ENCODE measurements at places on chromosomes 1 and 21. TPM values are rescaled to one million over a fixed set of nuclear protein-coding genes. Genes with fewer than 3 reads are reported as not detected.

DNA sequence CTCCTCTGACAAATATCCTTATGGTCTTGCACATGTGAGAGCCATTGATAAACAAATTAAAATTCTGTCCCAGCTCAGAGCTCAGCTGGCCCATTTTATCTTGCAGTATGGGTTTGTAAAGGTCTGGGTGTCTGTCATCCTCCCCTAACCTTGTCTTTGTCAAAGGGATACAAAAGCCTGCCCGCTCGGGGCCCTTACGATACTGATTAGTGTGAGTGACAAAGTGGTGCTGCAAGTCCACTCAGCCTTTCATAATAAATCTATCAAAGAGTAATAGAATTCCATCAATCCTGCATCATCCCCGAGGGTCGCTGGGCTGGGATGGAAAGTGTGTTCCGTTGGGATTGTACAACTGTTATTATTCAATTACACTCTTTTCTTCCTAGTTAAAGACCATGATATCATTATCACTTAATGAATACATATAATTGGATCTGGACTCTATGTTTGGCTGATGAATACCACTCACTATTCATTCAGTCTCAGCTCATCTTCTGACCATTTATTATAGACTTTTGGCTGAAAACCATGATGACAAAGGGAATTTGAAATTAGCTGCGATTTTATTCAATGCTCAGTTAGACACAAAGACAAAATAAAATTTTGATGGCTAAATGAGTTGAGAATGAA is 122.5 kb upstream of the FOXD3 start:
- no peak for DNase-seq

- DNase-seq = no peak
Measured at GRCh38 chr1:51421964-51422363, 91.6 kb upstream of the TTC39A start.

SH3BGR gene
- 1.6 TPM for polyA plus RNA-seq

DNA sequence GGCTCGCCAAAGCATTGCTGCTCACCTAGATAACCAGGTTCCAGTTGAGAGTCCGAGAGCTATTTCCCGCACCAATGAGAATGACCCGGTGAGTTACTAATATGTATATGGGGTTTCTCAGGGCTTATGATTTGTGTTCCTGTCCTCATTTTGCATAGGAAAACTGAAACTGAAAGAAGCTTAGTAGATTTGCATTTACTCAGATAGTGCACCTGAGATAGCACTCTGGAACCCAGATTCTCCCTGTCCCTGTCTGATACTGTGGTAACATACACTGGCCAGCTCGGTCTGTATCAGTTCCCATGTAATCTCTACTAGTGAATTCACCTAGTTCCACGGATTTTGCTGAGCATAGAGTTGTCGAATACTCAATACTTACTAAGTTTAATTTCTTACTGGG is 28.1 kb downstream of the DAP3 start:
- DNase-seq = no peak

OR11L1 gene
- polyA plus RNA-seq = not detected

CHAF1B gene
- polyA plus RNA-seq = 2.4 TPM

DDAH1 gene
- not detected for polyA plus RNA-seq

- no peak for DNase-seq
Measured at GRCh38 chr1:94207695-94208094, 29.7 kb downstream of the ARHGAP29 start.

GRCh38 chr1:246532519-246532918 is 25.4 kb upstream of the SMYD3 start:
- DNase-seq = no peak

GRCh38 chr1:42731585-42731984 is 8.5 kb downstream of the CLDN19 start:
- DNase-seq = no peak

GRCh38 chr21:37458669-37459276 is 92.2 kb downstream of the DYRK1A start:
- DNase-seq = no peak
